Activated CD4-positive, alpha-beta T cell treated with anti-CD3 and anti-CD28 coated beads for 1 hour (primary cell): ENCODE measurements at places on chromosomes 2 and 18.

GRCh38 chr2:131156452-131157149 is 51.5 kb downstream of the PLEKHB2 start:
- no peak for DNase-seq

- no peak for DNase-seq
These were observed 316.3 kb upstream of the KCNJ3 start for GRCh38 chr2:154381931-154382794.

DNA sequence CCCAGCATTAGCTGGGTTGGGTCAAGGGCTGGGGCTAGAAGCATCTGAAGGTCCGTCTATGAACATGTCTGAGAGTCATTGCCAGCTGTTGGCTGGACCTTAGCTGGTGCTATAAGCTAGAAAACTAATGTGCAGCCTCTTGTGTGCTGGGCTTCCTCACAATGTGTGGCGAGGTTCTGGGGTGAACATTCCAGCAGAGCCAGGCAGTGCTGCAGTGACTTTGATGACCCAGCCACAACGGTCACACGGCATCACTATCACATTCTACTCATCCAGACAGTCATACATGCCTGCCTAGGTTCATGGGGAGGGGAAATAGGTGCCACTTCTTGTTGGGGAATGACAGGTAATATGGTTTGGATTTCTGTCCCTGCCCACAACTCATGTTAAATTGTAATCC is 260.5 kb downstream of the CYP26B1 start:
- no peak for DNase-seq

GRCh38 chr2:101012706-101013181 is 10.7 kb downstream of the RPL31 start:
- no peak for DNase-seq

GRCh38 chr2:167950571-167950970 is 296.8 kb downstream of the STK39 start:
- no peak for DNase-seq

GRCh38 chr2:120658042-120658769 is 77.5 kb upstream of the GLI2 start:
- no peak for DNase-seq

GRCh38 chr2:43605079-43605655 is 9.3 kb upstream of the THADA start:
- no peak for DNase-seq

- no peak for DNase-seq
These were observed 71.5 kb downstream of the SNTG2 start for GRCh38 chr2:1022178-1022577.

GRCh38 chr2:187075671-187076070 is 226.7 kb upstream of the ZSWIM2 start:
- DNase-seq = no peak

DNA sequence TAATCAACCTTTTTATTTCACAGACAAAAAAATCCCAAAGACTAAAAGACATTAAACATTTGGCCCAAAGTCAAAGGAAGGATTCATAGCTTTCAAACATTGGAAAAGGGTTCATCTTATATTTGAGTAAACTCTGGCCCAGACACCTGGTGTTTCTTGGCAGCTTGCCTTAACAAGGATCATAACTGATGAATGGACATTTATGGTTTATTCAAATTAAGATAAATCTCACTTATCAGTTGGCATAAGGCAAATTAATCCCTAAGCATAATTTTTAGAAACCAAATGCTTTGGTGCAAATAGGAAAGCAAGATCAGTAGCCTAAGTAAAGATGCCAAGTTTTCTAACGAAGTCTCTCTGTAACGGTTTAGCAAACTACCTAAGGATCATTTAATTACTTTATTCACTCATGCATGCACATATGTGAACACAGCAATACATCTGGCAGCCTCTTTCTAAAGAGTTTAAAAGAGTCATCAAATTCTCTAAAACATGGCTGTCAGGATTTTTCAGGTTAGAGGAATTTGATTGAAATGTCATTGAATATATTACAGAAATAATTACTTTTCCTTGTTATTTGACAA is 323.4 kb upstream of the RBMS1 start:
- no peak for DNase-seq

DNA sequence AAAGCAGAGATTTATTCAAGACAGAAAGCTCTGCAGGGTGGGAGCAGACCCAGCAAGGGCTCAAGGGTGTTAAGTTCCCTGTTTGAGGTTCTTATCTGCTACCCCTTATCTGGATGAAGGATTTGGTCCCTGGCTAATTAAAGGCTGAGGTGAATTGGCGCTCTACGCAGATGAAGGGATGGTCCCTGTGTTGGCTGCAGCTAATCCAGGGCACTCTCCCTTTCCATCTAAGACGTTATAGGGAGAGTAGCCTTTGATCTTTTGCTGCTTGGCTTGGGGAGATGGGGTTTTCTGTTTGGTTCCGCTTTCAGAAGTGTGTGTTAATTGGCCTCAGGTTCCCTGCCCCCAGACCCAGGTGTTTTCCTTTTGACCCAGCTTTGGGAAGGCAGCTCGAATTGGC is 17.0 kb downstream of the FAM228A start:
- no peak for DNase-seq

DNA sequence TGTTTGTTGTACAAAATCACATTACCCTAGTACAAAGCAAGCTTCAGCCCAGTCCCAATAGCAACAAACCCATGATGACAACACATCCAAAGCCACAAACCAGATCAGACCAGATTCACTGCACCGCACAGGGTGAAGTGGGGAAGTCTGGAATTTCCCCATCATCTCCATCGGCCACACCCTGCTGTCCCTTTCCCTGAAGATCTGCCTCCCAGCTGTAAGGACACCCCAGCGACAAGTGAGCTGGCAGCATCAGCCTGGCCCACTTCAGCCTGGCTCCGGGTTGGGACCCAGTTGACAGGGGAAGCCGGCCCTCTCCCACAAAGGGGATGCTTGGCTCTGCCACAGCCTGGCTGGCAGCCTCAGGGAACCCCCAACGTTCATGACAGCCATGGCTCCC is 207.6 kb downstream of the MGAT5 start:
- no peak for DNase-seq

DNA sequence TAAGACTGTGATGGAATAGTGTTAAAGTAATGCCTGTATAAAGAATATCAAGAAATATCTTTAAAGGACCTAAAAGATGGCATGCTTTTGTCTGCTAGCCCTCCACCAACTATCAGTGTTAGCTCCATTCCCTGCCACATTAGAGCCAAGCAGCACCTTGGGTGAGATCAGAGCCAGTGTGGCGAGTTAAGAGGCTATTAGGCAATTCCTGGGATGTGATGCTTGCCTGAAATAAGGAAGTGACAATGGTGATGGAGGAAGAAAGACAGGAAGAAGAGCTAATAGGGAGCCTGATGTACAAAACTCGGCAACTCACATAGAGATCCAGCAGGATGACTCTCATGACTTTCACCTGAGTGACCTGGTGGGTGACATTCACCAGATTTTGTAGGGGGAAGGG is 143.5 kb downstream of the ZEB2 start:
- DNase-seq = no peak

- no peak for DNase-seq
These were observed 54.1 kb upstream of the HS6ST1 start for GRCh38 chr2:128372621-128373341.

DNA sequence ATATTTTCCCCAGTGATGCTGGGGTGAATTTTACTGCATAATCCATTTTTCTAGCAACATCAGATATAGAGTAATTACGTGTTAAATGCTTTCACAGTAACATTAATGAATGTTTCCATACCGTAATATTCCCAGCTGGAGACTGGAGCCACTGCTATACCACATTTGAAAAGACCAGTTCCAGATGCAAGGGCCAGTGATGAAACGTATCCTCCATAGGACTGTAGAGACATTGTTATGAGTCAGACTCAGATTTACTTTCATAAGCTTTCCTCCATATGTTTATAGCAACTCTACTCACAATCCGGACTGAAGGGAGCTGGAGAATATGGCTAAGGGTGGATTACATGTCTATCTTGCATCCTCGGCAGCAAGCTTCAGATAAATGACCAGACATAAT is 22.7 kb upstream of the GCG start:
- no peak for DNase-seq

GRCh38 chr2:223465793-223466192 is 136.4 kb downstream of the SCG2 start:
- no peak for DNase-seq

DNA sequence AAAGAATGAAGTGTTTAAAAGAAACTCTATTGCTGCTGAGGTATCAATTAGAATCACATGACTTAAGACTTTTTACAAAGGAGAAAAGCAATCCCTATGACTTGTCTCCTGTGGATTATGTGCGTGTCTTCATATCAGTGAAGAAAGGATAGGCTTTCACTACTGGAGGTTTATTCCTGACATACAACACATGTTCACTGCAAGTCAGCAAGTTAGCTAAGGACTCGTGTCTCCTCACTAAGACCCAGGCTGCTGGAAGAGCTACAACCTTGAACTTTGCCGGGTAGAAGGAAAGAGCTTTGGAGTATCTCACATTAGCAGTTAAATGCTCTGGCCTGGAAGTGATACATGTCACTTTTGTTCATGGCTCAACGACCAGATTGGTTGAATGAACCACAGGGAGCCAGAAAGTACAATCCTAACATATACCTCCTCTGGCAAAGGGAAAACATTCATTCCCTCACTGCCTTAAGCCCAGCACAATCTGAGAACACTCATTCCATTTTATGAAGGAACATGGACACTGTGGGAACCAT is 215.3 kb downstream of the RNF152 start:
- DNase-seq = no peak

DNA sequence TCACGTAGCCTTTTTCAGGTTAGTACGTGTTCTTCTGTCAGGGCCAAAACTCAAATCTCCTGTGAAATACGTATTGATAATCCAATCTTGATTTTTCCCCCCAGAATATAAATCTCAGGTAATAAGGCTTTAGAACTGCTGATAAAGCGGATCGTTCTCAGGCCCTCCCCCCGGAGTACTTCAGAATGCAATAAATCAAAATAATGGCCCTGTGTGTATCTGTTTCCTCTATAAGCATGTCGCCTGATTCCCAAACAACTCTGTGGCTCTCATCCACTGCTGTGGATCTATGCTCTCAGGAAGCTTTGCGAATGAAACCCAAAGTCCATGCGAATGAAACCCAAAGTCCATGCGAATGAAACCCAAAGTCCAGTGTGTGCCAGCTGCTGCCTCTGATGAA is 49.4 kb downstream of the IMPA2 start:
- DNase-seq = no peak

GRCh38 chr2:112889976-112890375 is 21.0 kb upstream of the IL37 start:
- DNase-seq = no peak

DNA sequence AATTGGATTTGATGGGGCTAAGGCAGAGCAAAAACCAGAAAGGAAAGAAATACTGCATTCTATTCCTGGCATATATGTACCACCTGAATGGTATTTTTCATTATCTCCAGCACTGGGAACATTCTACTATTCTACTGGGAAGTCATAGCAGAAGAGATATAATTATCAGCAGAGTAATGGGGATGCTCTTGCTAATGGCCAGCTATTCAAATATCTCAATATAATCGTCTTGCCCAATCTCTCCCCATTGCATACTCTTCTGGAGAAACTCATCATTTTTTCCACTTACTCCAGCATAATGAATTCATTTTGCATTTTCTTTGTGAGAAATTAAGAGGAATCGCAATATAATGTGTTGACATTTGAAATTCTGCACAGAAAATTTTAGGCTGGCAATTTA is 1794.7 kb upstream of the PIK3C3 start:
- DNase-seq = no peak

- no peak for DNase-seq
These were observed 68.9 kb upstream of the DNER start for GRCh38 chr2:229783108-229783721.

GRCh38 chr2:141063406-141063805 is 1067.4 kb downstream of the LRP1B start:
- no peak for DNase-seq

- no peak for DNase-seq
These were observed 704 bp downstream of the ANKRD53 start for GRCh38 chr2:70979180-70979488.

GRCh38 chr2:198165289-198165688 is 360.9 kb downstream of the PLCL1 start:
- no peak for DNase-seq

GRCh38 chr2:99900556-99900955 is 241.8 kb downstream of the AFF3 start:
- no peak for DNase-seq

DNA sequence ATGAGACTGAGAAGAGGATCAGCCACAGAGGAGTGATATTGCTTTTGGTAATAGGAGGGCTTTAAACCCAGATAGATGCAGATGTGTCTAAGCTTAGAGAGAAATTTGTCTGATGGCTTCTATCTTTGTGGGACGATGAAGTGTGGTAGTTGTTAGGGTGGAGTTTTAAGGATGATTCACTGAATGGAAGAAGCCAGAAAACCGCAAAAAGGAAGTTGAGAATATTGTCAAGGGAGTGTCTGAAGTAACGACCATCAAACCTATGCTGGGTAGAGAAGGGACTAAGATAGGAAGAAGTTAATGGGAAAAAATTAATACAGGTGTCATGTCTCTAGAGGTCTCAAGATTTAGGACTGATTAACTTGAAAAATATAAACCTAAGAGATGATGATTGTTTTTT is 195.6 kb upstream of the MC4R start:
- no peak for DNase-seq

- no peak for DNase-seq
These were observed 3.1 kb downstream of the BCL11A start for GRCh38 chr2:60550178-60550983.

DNA sequence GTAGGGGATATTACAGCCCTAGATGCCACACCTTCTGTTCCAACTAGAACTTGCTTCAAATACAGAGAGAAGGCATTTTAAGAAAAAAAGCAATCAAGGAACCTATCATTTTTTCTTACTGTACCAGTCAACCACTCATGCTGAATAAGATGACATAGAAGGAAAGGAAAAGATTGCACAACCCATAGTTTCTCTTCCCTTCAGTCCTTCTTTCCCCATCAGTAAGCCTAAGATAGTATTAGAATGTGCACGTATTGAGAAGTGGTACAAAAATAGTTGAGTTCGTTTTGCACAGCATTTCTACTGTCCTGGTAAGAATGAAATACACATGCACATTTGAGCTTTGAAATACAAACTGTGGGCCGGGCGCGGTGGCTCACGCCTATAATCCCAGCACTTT is 27.0 kb upstream of the HK2 start:
- DNase-seq = no peak

- DNase-seq = no peak
These were observed 42.3 kb upstream of the HDAC4 start for GRCh38 chr2:239443102-239443620.

- no peak for DNase-seq
These were observed at the start of gene NEURL3 for GRCh38 chr2:96505231-96505889. Gene NEURL3 (minus strand): TSS chr2:96505357. CDS start chr2:96505286, 71 bp downstream.

DNA sequence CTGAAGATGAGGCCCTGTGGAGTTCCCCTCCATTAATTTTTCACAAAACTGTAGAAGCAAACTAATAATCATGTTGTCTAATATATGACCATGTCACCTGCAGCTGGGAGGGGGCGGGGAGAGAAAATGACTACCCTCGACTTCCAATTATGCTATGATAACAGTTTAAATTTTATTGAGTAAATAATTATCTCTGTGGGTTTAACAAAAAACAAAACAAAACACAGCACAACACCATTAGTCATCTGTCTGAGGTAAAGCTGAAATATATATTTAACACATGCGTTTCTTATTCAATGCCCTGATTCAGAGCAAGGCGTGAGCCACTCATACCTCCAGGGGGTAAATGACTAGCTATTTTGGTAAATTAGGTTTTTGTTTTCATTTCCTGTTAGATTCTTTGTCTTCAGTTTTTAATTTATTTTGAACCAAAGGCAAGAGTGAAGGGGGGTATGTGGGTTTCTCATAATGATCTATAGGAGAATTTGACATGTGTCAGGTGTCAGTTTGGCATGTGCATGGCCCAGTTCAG is 77.4 kb upstream of the ZCCHC2 start:
- no peak for DNase-seq

GRCh38 chr2:234864506-234864905 is 87.3 kb upstream of the SH3BP4 start:
- DNase-seq = no peak
